T-helper 17 cell (primary cell): ENCODE measurements at places on chromosomes 11 and 22. TPM values are rescaled to one million over a fixed set of nuclear protein-coding genes. Genes with fewer than 3 reads are reported as not detected.

GRCh38 chr22:39242595-39243438 lies 2.0 kb downstream of the PDGFB start:
- DNase-seq: peak; percentile 29
- peak overlapping the region; percentile 94 for H3K4me3 ChIP-seq
- peak overlapping the region; percentile 79 for H3K27ac ChIP-seq
- peaks cover 44% of the 10 kb centered on the region for H3K4me1 ChIP-seq
- no peaks in the 10 kb centered on the region for H3K36me3 ChIP-seq
- H3K27me3 ChIP-seq: peaks cover 7% of the 10 kb centered on the region

DNA sequence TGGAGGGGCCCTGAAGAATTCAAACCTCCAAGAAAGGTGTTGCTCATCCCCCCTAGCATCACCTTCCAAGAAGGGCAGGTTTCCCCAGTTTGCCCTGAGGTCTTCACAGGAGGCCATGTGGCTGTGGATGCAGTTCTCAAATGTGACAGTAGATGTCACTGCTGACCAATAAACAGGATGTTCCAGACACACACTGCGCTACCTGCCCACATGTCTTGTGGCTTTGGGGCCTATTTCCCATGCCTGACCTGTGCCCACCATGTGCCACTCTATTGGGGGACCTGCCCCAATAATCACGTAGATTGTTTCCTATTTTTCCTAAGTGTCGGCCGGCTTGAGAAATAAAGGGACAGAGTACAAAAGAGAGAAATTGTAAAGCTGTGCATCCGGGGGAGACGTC lies 4.5 kb downstream of the GSTT2 start:
- DNase-seq: no peak
- peaks cover 17% of the 10 kb centered on the region for H3K27me3 ChIP-seq
- H3K4me3 ChIP-seq: no peak overlapping the region
- peak overlapping the region; percentile 27 for H3K27ac ChIP-seq

NKAPD1 gene
- 9.8 TPM for total RNA-seq

TYR gene
- not detected for total RNA-seq

SCGB1D2 gene
- total RNA-seq: not detected

NCR3LG1 gene
- total RNA-seq: 4.1 TPM
